ENCODE measurements at places on chromosomes 1 and 21.

GRCh38 chr21:28614791-28615190 is 377.9 kb downstream of the LTN1 start:
- DNase-seq, result no peak

- no peak for DNase-seq
Observed at GRCh38 chr1:229336345-229336744, 6.5 kb downstream of the CCSAP start.

DNA sequence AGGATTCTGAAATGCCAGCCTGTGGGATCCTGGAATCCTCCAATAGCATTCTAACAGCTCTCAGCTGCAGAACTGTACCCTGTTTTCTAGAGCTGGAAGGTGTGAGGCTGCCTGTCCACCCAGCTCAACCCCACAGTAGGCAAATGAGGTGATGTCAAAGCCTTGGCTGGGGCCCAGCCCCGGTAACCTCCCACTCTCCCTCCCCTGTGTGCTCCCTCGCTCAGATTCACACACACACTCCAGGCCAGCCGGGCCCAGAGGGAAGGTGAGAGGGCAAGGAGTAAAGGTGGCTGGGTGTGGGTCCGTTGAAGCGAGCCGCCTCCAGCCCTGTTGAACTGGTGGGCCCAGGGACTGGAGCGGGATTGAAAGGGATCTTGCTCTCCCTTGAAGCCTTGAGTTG is at the start of gene BSND:
Gene BSND (plus strand): TSS at position 257 of the 400 bp plus-strand sequence. CDS start 254 bp downstream, outside the sequence.
- DNase-seq, result no peak

DNA sequence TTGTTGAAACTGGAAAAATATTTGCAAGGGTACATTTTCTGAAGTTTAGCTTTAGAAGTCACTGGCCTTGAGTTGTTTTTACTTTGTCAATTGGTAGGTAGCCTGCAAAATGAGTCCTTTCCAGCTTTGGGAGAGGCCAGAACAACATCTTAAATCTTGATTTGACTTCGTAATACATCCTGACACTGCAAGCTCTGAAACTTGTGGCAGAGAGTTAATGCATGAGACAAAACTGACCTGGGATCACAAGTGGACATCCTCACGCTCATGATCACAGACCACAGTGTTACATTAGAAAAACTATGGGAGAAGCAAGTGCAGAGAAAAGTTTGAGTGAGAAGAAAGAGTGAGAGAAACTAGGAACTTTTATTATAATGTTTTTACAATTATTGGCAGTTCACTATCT is 550.9 kb downstream of the USP25 start:
- no peak for DNase-seq

- no peak for DNase-seq
Observed at GRCh38 chr1:116711263-116711840, 42.9 kb upstream of the CD2 start.

DNA sequence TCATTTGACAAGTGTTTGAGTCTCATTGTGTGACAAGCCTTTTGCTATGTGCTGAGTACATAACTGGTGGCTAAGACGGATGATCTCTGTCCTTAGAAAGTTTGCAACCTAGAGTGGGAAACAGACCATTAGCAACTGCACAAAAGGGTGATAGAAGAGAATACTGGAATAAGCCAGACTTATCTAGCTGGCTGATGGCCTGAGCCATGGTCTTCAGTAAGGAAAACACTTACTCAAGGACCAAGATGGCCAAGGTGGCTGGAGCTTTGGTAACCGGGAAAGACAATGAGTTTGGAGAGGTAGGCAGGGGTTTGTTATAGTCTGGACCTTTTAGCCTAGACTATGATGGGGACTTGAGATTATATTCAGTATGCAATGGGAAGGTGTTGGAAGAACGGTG is 1.6 kb upstream of the TAF12 start:
- no peak for DNase-seq

GRCh38 chr1:85496941-85497582 is 32.1 kb upstream of the DDAH1 start:
- no peak for DNase-seq

DNA sequence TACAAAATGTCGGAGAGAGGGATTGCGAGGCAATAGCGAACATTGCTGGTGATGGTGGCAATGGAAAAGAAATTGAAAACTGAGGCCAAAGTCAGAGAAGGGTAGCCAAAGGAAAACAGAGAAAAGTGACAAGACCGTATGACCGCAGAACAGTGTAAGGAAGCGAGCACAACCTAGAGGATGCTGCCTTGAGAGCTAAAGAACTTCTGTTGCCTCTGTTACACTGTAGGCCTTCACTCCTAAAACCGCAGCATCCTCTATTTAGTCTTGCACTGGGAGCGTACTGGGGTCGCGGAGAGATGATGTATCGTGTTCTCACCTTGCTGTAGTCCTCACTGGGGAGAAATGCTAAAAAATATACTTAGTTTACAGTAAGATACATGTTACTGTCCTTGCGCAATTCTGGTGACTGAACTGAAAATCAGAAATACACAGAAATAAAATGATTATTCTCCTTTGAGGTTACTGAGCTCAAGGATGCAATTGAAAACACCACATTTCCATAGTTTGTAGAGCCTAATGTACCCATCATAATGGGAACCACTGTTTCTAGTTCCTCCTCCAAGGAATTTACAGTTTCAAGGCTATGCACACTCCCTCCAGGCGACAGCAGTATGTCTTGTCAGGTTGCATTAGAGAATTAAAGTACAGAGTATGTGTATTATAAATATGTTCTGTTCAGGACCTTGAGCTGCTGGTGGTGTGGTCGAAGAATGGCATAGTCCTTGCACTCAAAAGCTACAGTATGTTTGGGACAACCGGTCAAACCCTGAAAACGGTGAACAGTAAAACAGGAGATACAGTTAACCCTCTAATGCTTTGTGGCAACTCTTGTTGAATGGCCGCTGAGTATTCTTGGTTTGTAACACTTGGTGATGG is 1.3 kb downstream of the NEK7 start:
- no peak for DNase-seq

DNA sequence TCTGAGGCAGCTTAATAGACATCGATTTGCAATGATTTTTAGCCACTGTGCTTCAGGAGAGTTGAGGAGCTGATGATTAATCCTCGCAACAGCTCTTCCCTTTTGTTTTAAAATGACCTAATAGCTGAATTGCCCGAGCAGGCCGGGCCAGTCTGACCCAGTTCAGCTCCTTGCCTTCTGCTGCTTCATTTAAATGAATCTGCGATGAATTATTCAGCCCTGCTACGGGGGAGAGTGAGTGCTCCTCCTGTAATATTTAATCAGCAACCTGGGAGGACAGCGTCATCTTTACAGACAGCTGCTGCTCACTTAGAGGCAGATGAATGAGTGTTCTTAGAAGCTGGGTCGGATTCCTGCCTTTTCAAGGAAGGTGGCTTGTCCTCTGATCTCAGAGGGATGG is 325.1 kb downstream of the CAMTA1 start:
- no peak for DNase-seq

GRCh38 chr1:16918371-16918770 is 3.4 kb upstream of the CROCC start:
- no peak for DNase-seq
